ENCODE measurements at places on chromosomes 2 and 18.

DNA sequence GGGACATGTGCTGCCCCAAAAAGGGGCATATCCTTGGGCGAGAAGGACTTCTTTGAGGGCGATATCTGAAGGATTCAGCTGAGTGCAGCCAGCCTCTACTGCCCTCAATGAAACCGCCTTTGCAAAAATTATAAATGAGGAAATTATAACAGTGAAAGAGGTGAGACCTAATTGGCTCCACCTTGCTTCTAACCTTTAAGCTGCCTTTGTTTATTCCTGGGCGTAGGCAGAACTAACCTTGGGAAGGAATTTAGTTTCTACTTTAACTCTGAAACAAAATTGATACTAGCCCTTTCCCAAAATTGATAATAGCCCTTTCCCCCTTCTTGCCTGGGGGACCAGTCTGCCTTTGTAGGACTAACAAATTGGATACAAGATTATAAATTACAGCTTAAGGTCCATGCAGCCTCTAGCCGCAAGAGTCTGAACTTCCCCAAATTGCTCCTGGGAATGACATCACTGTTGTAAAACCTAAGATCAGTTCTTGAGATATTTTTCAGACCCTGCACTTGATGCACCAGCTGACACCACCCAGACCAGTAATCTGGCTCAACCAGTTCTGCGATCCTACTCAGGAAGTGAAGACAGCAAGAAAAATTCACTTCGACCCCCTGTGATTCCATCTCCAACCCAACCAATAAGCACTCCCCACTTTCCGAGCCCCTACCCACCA lies 36.0 kb upstream of the ASAP2 start:
- DNase-seq: no peak

DNA sequence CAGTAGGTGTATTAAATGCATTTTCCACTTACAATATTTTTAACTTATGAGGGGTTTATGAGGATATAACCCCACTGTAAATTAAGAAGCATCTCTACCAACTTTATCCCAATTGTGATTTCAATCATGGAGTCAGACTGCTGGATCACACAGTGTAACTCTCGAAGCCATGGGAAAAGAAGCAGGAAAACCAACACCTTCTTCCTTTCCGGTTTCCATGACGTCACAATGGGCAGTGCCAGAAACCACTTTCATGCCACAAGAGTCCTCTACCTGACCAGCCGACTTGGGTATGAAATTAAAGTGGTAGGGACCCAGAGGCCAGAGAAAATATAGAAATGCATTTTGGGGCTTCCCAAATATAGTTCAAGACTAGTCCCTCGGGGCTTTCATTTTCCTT lies 4.2 kb downstream of the RNF152 start:
- no peak for DNase-seq

GRCh38 chr2:23065936-23066335 lies 319.0 kb upstream of the KLHL29 start:
- DNase-seq: no peak

GRCh38 chr2:108701208-108701607 lies 18.1 kb upstream of the RANBP2 start:
- DNase-seq: no peak

DNA sequence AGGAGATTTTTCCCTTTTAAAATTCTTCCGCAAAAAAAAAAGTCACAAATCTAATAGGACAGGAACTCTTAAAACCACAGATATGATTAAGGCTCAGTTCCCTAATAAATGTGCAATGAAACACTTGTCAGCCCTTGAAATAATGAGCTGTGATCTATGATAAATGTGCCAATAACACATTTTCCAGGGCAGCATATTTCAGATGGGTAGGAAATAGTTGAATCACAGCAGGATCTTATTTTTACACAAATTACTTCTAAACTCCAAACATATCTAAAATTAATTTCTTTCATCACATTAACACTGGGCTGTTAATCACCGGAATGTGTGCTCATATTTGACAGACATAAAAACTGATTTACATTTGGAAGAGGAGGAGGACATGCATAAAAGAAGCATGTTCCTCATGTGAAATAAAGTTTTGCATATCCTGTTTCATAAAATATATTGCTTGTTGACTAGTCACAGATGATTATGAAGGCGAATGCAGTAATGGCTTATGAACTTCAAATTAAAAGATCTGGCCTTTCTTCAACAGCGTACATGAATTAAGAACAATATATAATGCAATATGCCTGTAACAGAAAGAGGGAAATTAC lies 281.4 kb downstream of the PAX3 start:
- DNase-seq: no peak

- no peak for DNase-seq
These were observed 3.7 kb downstream of the SMAD7 start for GRCh38 chr18:48947092-48947491.

GRCh38 chr2:36068086-36068485 lies 287.5 kb upstream of the CRIM1 start:
- no peak for DNase-seq

GRCh38 chr2:202700075-202700901 lies 65.5 kb downstream of the FAM117B start:
- no peak for DNase-seq

DNA sequence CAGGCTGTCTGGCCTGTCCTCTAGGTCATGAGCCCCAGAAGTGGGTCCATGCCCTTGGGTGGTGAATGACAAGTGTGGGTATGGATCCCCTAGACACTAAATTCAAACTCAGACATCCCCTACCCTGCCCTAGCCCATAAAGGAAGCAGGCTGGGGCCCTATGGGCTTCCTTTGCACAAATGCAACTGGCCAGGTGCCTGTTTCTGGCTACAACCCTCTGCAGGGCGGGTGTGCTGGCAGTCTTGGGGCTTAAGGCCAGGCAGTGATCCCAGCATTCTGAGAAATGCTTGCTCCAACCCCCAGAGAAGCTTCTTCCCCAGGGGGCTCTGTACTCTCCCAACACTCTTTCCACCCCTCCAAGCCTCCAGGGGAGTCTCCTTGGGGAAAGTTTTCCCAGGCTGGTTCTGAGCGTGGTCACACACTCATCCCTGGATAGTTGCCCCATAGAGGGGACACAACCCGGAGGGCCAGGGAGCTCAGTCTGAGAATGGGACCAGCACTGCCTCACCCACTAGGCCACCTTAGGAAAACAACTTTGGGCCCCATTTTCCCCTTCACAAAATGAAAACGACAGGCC lies 16.6 kb upstream of the ASPRV1 start:
- no peak for DNase-seq
